ENCODE measurements at places on chromosomes 16 and 17.

DNA sequence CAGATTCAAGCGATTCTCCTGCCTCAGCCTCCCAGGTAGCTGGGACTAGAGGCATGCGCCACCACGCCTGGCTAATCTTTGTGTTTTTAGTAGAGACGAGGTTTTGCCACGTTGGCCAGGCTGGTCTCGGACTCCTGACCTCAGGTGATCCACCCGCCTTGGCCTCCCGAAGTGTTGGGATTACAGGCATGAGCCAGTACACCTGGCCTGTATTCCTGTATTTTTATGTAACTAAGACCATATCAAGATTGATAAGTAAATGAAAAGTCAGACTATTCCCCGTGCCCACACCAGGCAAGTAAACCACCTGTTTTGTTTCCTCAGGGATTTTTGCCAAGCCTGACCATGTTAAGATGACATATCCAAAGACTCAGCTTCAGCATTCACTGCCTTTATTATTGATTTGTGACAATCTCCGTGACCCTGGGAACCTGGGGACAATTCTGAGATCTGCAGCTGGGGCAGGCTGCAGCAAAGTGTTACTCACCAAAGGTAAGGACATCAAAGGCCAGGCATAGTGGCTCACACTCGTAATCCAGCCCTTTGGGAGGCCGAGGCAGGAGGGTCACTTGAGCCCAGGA lies 5.6 kb downstream of the MRM3 start:
- DNase-seq = no peak

GRCh38 chr17:75632863-75633485 lies at the start of gene SMIM5:
Gene SMIM5 (plus strand): TSS chr17:75633434. CDS start chr17:75640202, 6,768 bp downstream.
- DNase-seq = peak; percentile 91

GRCh38 chr17:74153821-74154430 lies 49.6 kb upstream of the RPL38 start:
- DNase-seq = peak; percentile 35

- DNase-seq = no peak
These were observed 119.6 kb upstream of the HAS3 start for GRCh38 chr16:68985855-68986254.

DNA sequence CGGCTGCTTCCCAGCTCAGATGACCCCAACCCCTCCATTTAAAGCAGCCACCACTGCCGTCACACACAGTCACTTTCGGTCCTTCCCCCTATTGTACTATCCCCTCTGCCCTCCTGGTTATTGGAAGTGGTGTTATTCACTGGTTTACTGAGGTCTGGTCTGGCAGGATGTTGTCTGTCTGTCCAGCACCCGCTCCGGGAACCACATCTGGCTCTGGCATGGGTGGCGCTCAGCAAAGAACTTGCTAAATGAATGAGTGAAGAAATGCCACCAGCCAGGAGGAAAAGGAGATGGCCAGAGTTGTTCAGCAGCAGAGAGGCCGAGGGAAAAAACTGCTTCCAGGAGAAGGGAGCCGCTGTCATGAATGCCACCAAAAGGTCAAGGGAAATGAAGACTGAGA lies 161.6 kb downstream of the GSG1L start:
- DNase-seq = no peak

- DNase-seq = peak; percentile 85
These were observed 9.1 kb downstream of the FOXK2 start for GRCh38 chr17:82528484-82529265.

DNA sequence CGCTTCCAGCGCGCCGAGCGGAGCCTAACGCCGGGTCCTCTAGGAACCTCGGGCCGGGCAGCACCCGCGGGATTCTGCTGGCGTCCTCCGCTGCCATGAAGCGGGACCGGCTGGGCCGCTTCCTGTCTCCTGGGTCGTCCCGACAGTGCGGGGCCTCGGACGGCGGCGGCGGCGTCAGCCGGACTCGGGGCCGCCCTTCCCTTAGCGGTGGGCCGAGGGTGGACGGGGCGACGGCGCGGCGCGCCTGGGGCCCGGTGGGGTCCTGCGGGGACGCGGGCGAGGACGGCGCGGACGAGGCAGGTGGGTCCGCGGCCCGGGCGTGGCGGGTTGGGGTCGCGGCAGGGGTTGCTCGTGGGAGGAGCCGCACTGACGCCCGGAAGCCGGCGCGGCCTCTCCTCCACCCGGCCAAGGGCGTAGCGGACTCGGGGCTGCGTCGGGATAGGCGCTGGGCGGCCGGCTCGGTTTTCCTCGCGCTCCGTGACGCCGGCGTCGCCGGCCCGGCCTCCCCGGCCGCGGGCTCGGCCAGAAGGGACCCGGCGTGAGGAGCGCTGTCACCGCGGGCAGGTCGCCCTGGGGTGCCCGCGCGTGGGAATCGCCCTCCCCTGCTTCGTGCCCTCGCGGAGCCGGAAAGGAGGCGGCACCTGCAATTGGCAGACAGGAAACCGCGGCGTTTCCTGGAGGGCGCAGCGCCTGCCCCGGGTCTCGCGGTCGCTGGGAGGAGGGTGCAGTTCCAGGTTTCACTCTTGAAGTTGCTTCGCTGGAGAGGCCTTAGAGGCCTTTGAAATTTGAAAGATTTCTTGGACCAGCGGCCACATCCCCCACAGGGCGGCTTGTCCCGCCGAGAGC lies 432 bp downstream of the ZNF276 start:
- peak; percentile 84 for DNase-seq

- no peak for DNase-seq
These were observed 16.6 kb downstream of the ZFHX3 start for GRCh38 chr16:73031155-73031866.

- DNase-seq = no peak
These were observed 2.4 kb downstream of the SEC14L5 start for GRCh38 chr16:4960579-4960978.

- no peak for DNase-seq
These were observed 832.3 kb upstream of the GOT2 start for GRCh38 chr16:59566446-59566845.

DNA sequence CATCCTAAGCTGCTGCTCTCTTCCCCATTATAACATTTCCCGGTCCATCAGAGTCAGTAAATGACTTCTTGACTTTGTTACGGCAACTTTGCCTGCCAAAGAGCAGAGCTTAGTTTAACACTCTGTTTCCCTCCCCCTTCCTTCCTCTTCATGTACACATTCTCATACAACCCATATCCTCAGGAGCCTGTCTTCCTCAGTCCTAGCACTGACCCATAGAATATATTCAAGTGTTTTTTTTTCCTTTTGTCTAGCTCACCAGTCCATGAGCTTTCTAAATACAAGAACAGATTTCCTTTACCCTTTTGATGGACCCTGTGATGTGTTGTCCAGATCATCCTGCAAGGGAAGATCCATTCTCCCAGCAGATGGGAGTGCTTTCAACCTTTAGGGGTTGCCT lies 97.0 kb upstream of the MON1B start:
- DNase-seq = no peak

DNA sequence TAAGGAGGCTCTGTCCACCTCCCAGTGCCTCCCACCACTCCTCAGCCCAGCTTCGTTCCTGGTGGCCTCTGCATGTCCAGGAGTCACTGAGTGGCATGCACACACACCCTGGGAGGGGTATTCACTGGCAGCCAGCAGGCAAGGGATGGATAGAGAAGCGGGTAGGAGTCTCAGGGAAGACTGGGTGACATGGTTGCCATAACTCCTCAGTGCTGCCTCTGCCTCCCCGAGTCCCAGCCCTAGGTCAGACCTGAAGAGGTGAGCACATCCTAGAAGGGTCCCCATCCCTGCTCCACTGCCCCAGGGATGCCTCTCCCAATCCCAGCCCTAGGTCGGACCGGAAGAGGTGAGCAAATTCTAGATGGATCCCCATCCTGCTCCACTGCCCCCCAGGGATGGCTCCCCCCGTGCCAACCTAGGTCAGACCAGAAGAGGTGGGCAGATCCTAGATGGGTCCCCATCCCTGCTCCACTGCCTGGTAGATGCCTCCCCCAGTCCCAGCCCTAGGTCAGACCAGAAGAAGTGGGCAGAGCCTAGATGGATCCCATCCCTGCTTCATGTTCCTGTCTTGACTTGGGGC lies 197.0 kb downstream of the IRF8 start:
- DNase-seq = no peak

DNA sequence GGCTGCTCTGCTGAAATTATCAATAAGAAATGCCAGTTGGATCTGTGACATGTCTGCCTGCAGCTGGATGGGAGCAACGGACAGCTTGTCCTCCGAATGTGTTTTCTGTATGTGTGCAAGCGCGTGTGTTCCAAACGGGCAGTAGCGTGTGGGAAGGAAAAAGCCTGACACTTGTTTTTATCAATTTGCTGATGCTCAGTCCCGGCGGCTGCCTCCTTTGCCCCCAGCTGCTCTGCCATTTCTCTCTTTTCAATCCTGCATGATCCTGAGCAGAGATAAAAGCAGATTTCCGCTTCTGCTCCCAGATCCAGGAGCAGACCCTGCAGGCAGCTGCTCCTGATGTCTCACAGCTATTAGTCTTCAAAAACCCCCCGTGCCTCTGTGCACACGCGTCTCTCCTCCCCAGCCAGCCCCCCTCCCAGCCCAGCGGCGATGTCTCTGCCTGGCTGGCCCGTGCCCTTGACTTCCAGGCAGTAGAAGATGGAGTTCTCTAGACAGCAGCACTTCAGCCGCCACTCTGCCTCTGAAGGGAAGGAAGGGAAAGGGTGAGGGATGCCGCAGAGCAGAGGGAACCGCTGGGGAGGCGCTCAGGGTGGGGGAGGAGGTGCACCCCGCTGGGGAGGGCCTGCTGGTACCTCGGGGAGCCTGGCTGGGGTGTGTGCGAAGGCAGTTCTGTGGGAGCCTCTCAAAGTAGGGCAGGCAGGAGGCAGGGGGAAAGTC lies 4.1 kb downstream of the PRCD start:
- DNase-seq = no peak

DNA sequence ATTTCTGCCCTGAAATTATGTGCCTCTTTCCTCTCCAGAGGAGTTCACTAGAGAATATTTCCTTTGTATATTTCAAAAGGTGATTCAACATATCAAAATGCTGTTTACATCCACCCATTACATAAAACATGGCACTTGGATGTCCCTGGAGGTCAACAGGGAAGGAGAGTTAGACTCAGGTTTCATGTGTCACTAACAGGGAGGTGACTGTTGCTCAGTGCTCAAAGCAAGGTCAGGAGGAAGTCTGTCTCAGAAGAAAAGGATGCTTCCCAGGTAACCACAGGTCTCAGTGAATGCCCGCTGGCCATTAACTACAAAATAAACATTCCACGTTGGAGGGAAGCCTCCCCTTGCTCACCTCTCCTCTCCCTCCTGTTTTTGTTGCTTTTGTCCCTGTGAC lies 198.6 kb downstream of the AXIN2 start:
- DNase-seq = no peak

GRCh38 chr16:72264771-72265170 lies 92.8 kb upstream of the PMFBP1 start:
- DNase-seq = no peak

- peak; percentile 62 for DNase-seq
These were observed 14.0 kb upstream of the STAC2 start for GRCh38 chr17:39239640-39240314.

DNA sequence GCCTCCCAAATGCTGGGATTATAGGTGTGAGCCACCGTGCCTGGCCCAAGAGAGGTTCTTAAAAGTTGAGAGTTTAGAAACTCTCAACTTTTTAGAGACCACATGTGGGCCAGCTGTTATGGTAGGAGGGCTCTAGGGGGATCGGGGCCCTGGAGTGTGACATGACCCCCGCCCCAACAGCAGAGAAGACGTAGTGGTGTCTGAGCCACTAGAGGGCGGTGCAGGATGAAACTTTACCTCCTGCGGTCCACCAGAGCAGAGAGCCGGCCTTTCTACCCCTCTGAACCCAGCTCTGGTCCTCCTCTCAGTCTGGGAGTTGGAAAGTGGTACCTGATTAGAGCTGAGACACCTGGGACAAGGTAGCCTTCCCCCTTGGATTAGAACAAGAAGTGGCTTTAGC lies 7.4 kb downstream of the CDK5RAP3 start:
- DNase-seq = no peak

DNA sequence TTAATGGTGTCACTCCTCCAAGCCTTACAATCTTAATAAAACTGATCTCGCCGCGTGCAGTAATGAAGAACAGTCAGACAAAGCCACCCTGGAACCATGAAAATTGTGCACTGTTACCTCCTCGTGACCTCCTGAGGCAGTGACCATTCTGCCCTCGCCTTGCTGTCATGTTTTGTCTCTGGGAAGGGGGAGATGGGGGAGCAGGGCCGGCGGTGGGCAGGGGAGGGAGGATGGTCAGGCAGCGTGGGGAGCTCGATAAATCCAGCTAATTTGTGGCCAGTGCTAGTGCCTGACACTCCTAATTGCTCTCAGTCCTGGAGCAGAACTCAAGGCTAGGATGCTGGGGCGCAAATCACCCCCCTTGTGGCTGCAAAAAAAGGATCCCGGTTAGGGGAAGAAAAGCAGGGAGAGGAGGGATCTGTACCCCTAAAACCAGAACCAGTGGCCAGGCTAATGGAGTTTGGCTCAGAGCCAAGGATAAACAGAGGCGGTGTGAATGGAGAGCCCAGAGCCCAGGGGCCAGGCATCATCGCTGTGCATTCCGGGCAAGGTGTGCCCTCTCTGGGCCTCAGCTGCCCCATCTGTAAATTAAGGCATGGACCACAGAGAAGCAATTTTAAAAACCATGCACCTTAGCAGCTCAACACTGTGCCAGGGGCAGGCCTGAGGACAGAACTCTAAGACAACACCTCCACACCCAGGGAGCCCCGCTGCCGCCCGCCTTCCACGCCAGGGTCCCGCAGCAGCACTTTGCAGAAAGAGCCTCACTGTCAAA lies 113.3 kb downstream of the ZNF423 start:
- DNase-seq = no peak

- DNase-seq = no peak
These were observed 847.7 kb upstream of the RBFOX1 start for GRCh38 chr16:6484935-6485334.

DNA sequence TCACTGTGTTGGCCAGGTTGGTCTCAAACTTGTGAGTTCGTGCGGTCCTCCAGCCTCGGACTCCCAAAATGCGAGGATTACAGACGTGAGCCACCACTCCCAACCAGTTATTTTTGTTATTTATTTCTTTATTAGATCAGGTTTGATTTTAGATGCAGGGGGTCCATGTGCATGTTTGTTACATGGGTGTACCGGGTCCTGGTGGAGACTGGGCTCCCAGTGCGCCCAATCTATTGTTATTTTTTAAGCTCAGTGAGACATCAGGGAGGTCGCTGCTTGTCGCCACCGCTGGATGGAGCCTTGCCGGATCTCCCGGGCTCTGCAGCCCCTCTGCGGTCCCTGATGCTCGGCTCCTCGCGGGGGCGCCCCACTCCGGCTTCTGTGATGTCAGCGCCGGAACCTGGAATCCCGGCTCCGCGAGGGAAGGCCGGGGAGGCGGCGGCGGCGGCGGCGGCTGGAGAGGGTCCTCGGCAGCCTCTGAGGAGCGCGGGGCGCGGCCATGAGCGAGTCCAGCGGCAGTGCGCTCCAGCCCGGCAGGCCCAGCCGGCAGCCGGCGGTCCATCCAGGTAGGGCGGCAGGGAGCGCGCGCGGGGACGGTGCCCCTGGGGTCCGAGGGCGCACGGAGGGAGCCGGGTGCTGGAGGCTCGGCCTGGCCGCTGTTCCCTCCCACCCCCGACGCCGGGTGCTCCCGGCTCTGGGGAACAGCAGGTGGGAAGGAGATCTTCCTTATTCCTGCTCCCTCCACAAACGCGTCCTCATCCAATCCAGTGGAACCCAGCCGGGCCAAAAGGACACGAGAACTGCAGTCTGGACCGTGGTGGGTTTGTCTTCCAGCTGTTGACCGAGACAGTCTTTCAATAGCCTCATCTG lies at the start of gene TMC7:
TMC7 (plus strand) TSS at position 370 of the 870 bp plus-strand sequence; CDS start at position 500, 130 bp downstream.
- DNase-seq = no peak
